IPS-NIHi11 (cell line): ENCODE measurements at places on chromosomes 7 and 10.
A peak's percentile ranks its signal among the peaks of the same experiment; 100 is the strongest.

GRCh38 chr7:92520024-92520423, 8.3 kb downstream of the PEX1 start:
- DNase-seq = no peak

GRCh38 chr10:47195274-47195885, 104.6 kb upstream of the GDF10 start:
- DNase-seq = no peak

DNA sequence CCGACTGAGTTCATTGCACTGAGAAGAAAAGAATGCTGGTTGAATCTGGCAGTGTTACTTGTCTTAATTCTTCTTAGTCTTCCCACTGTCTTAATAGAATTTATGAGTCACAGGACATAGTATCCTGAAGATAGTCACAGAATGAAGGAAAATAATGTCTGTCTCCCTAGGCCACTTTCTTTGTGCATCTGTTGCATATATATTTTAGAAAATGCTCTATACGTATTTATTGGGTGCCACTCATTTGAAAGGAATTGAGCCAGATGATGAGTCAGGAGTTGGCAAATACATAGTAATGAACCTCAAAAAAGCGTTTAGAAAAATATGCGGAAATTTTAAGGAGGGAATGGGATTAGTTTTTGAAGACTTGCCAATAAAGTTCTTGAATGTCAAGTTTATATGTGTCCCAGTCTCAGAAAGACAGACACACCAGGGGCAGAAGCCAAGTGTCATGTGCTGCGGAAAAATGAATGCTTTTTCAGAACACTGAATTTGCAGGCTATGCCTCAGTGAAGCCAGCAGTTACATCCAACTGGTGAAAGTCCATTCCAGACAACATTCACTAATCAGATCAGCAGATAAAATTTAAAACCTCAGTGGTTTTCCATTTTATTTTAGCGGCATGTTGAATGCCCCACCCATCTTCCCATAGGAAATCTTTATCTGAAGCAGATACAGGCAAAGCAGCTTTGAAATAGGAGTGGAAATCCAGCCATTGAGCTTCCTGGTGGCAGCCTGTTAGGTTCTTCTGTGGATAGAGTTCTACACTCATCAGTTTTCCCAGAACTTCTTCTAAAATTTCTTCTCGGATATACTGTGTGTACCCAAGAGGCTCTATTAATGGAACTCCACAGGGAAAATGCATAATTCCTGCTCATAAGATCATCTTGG, 308.4 kb downstream of the BICC1 start:
- DNase-seq = no peak

DNA sequence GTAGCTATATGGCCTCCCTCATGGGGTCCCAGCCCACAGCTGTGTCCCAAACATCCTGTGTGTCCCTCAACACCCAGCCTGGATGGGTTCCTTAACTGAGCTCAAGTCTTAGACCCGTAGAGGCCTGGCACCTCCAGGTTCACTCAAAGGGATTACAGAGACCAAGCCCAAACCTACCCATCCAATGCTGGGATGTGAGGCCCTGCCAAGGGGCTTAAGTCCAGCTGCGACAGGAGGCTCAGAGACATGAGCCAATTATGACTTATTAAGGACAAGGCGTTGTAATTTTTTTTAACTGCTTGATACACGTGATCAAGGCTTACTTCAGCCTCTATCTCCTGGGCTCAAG, 105.6 kb upstream of the RET start:
- no peak for DNase-seq

GRCh38 chr7:3688071-3688470, 387.0 kb downstream of the SDK1 start:
- peak; percentile 35 for DNase-seq

- no peak for DNase-seq
Measured at GRCh38 chr7:116601426-116601825, 70.6 kb upstream of the MET start.

- peak; percentile 49 for DNase-seq
Measured at GRCh38 chr7:99098824-99099498, 44.9 kb downstream of the SMURF1 start.

DNA sequence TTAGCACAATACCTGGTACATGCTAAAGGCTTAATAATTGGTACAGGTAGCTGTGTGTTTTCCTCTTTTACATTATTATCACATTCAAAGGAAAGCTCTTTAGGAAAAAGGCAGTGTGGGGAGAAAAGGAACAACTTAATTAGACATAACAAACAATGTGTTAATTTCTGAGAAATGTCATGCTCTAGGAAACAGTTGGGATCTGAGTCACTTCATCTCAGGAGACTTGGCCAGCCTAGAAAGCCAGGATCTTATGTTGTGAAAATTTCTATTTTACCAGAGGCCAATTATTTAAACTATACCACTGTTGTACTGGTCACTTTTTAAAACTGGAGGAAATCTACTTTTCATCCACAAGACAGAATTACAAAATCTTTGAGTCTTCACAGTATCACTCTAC, 39.6 kb downstream of the ARMH3 start:
- DNase-seq = no peak

- DNase-seq = peak; percentile 87
Measured at GRCh38 chr7:127252778-127253280, at the start of gene GRM8. TSS of gene GRM8 (minus strand) at chr7:127252941.
